ENCODE measurements at places on chromosomes 6 and 20. TPM values are rescaled to one million over a fixed set of nuclear protein-coding genes. Genes with fewer than 3 reads are reported as not detected.

GRCh38 chr6:32194825-32195651 lies 2.6 kb upstream of the GPSM3 start:
- peak overlapping the region; percentile 100 for H3K27ac ChIP-seq
- peaks cover 34% of the 10 kb centered on the region for H3K4me1 ChIP-seq
- H3K36me3 ChIP-seq, result no peaks in the 10 kb centered on the region

XPO5 gene
- 17.2 TPM for total RNA-seq

DNA sequence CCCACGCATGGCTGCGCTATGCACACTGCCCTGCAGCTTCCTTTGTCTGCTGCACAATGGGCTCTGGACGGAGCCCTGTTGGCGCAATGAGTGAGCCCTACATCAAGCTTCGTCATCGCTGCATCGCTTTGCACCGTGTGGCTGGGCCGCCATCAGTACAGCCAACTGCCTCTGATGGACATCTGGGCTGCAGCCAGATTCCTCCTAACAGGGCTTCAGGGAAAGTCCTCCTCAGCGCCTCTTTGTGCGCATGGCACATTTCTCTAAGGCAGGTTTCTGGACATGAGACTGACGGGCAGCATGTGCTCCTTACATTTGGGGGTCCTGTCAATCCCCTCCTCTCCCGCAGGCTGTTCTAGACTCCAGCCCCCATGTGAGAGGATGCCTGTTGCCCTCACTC lies 29.7 kb upstream of the ANGPT4 start:
- H3K27me3 ChIP-seq, result peaks cover 18% of the 10 kb centered on the region
- H3K36me3 ChIP-seq, result no peaks in the 10 kb centered on the region
- H3K27ac ChIP-seq, result no peak overlapping the region
- no peak for DNase-seq
- H3K4me3 ChIP-seq, result no peak overlapping the region

RNF39 gene
- not detected for total RNA-seq

DNA sequence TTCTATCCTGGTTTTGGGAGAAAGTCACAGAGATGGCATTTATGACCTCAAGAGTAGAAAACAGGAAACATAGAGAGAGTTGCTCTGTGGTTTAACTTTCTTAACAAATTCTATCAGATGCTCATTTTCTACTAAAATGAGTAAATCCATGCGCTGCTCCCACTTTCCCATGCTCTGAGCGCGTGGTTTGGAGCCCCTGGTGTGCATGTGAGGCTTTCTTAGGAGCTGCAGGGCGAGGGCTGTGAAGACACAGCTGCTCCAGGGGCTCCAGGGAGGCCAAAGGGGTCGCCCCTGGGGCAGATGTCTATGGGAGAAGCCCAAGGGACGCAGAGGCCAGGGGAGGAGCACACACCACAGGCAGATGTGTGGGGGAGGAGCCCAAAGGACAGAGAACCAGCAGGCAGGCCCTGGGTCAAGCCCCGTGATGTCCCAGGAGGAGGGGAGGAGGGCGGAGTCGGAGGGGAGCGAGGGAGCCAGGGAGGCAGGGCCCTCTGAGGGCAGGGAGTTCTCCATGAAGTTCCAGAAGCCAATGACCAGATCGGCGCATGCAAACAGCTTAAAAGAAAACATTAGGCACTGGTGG lies 122.9 kb downstream of the IRF4 start:
- no peaks in the 10 kb centered on the region for H3K36me3 ChIP-seq
- no peak overlapping the region for H3K4me3 ChIP-seq
- H3K4me1 ChIP-seq, result no peaks in the 10 kb centered on the region
- no peaks in the 10 kb centered on the region for H3K27me3 ChIP-seq
- DNase-seq, result no peak
- no peak overlapping the region for H3K27ac ChIP-seq

- H3K4me3 ChIP-seq, result no peak overlapping the region
- H3K4me1 ChIP-seq, result peaks cover 44% of the 10 kb centered on the region
- H3K27ac ChIP-seq, result peak overlapping the region; percentile 12
- H3K36me3 ChIP-seq, result no peaks in the 10 kb centered on the region
- DNase-seq, result no peak
- H3K27me3 ChIP-seq, result no peaks in the 10 kb centered on the region
These were observed 82.7 kb downstream of the PSMG4 start for GRCh38 chr6:3341467-3341866.

GRCh38 chr6:40353197-40353966 lies 233.8 kb downstream of the LRFN2 start:
- H3K36me3 ChIP-seq, result no peaks in the 10 kb centered on the region
- no peak for DNase-seq
- no peaks in the 10 kb centered on the region for H3K27me3 ChIP-seq
- no peak overlapping the region for H3K27ac ChIP-seq
- H3K4me1 ChIP-seq, result no peaks in the 10 kb centered on the region

MYB gene
- total RNA-seq, result 53.7 TPM

GRCh38 chr20:41692479-41693135 lies 74.4 kb upstream of the CHD6 start:
- H3K36me3 ChIP-seq, result no peaks in the 10 kb centered on the region
- no peaks in the 10 kb centered on the region for H3K4me1 ChIP-seq
- H3K27me3 ChIP-seq, result no peaks in the 10 kb centered on the region
- peak; percentile 85 for DNase-seq
